ENCODE measurements at places on chromosomes 1 and 21.

GRCh38 chr1:18808550-18808949, 50.9 kb downstream of the TAS1R2 start:
- no peak for DNase-seq

DNA sequence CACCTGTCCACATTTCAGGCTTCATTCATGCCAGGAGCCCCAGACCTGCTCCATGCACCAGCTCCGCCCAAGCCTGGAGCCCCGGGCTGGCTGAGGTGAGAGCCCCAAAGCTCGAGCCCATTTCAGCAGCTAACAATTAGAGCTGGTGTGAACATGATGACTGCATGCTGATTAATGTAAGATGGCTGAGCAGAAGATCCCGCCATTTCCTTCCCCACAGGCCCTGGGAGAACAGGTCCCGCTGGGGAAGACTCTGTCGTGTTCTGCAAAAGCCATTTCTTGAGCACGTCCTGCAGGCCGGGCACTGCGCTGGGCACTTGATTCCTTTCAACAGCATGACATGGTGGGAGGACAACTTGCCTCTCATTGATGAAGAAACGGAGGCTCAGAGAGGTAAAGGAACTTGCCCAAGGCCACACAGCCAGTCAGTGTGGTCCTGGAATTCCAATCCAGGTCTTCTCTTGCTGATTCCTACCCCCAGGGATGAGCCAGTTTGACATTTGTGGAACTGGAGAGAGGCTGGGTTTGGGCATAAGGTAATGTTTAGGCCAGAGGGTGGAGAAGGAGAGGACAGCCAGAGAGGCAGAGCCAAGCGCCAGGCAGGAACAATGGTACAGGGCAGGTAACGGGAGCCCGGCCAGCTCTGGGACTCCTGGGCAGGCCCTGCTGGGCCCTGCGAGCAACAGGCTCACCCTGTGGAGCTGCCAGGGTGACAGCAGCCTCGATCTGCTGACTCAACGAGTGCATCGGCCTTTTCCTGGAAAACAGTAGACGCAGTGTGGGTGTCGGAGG, 28.1 kb upstream of the EPHA2 start:
- no peak for DNase-seq

DNA sequence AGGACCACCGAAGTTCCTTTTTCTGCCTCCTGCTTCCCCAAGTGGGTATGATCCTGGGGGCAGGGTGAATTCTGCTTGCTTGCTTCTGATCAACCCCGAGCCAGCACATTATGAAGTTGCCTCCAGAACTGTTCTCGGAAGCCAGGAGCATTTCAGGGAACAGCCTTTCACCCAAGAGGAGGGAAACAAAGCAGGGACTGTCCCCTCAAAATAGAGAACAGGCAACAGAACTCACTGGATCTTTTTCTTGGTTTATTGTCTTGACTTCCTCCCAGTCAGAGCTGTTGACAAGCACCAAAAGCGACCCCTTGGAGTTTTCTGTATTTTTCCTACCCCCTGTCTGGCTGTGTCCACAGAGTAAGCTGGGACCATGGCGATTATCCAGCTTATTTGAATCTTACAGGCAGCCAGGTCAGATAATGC, 258.3 kb upstream of the SGIP1 start:
- DNase-seq: no peak

- no peak for DNase-seq
Observed at GRCh38 chr1:222416001-222416791, 131.7 kb downstream of the HHIPL2 start.

- DNase-seq: peak; percentile 96
Observed at GRCh38 chr1:7265771-7266371, 480.6 kb downstream of the CAMTA1 start.
